NB4 (cell line): ENCODE measurements at places on chromosomes 5 and 9.

DNA sequence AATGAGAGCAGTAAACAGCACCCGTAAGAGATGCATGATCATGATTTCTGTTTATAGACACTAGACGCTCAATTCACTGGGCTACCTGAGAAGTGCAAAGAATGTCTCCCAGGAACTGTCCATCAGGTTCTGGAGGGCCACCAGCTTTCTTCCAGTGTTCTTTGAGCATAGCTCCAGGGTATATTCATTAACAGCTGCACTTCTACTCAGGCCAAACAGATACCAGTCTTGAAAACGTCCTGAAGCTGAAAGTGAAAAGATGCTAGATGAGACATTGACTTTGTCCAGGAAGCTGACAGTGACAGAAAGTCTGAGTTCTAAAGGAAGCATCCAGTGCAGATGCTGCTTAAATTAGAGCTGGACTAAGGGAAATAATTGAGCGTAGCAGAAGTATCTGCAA is 488.7 kb upstream of the TYRP1 start:
- DNase-seq, result no peak

DNA sequence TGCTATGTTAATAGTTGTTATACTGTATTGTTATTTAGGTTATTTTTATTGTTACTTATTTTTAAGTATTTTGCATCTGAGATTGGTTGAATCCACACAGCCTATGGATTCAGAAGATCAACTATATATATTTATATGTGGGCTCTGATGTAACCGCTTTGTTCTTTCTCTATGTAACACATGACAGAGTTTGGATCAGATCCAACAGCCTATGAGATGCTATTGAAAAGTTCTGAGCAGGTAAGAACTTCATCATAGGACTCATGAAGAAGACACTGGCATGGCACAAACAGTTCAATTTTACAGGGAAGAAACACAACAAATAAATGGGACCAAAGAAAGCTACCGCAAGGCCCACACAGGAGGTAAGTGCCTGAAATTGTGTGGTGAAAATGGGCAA is 93.4 kb downstream of the GNAQ start:
- no peak for DNase-seq

DNA sequence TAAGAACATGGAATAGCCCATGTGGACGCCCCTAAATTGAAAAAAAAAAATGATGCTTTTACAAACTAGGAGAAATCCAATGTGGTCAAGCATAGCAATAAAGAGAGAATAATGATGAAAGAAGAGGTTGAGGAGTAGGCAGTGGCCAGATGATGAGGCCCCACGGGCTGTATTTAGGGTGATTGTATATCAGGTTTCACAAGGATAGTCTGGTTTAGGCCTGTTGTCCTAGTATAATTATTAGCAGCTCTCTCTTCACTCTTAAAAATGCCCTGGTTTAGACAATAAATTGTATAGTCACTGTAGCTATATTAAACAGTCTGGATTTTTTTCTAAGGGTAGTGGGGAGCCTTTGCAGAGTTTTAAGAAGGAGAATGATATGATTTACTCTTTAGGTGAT is 102.4 kb upstream of the PRRC1 start:
- DNase-seq, result no peak

DNA sequence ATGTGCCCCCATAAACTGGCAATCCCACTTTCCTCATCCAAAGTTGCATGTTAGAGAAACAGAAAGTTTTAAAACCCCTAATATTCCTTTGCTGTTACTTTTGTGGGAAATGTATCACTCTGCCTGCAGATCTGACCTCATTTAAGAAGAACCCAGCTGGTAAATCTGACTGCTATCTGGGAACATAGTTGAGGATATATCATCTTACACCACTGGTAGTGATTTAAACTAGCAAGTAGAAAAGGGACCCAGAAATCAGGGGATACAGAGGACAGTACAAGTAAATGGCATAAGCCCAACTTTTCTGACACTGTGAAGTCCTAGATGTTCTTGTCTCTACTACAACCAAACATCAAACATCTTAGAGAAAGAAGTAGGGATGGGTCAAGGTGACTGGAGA is 1060.5 kb upstream of the DMAC1 start:
- no peak for DNase-seq

GRCh38 chr5:78757269-78758053 is 108.9 kb upstream of the LHFPL2 start:
- peak; percentile 54 for DNase-seq
